Coronary artery (tissue), 2 donors: ENCODE measurements at places on chromosomes 6 and 20.

DNA sequence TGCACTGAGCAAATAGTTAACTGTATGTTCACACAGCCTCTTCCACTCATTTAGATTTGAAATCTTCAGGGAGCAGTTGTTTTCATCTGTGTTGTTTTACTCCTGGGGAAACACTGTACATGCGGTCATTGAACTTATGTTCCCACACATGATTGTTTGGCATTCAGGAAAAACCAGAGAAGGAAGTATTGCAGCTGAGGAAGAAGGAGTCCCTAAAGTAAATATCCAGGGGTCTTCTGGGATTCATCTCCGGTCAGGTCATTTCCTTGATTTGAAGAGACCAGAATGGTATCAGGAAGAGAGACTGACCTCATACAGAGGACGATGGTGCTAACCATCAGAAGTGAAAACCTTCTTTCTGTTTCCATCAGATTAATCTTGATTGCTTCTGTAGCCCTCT is 52.5 kb downstream of the DCBLD1 start:
- no peak for DNase-seq

DNA sequence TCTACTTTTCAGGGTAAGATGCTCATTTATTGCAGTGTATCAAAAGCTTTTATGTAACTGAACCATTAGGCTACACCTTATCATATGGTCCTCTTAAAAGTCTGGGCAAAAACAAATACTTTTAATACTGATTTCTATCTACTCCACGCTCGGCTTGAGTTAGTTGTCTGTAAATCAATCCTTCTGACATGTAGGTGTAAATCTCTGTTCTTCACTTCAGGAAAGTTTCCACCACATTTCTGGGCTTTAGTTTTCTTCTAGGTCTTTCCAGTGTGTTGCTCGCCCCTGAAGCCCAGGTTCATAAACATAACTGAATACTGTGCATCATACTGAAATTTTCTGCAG is 89.2 kb upstream of the RNF217 start:
- no peak for DNase-seq

DNA sequence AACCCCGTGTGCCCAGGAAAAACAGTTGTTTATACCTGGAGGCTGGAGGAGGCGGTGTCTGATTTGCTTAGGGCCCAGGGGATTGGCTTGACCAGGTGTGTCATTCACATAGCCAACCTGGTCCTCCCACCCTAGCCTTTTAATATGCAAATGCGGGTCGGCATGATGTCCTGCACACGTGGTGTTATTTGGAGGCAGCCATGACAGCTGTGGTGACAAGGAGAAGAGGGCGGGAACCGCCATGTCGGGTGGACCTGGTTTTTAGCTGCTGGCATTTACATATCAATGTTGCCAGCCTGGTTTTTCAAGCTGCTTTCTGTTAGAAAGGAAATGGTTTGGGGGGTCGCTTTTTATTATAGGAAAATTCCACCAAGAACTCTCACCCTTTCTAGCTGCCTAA is 291.4 kb upstream of the QKI start:
- DNase-seq, result no peak

DNA sequence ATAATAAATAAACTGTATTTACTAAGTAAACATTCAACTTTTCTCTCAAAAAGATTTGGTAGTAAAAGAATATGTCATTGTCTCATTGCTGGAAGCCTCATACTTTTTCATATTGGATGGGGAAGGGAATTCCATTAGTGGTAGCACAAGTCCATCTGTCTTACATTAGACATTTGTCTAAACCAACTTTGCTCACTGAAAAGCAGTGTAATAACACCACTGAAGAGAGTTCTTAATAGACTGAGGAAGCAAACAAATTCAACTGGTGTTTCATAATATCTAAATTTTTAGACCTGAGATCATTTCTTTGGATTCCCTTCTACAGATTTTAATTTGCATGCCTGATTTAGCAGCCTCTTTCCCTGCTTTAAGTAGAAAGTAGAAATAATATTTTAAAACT is 62.7 kb downstream of the PLCB1 start:
- DNase-seq, result no peak

DNA sequence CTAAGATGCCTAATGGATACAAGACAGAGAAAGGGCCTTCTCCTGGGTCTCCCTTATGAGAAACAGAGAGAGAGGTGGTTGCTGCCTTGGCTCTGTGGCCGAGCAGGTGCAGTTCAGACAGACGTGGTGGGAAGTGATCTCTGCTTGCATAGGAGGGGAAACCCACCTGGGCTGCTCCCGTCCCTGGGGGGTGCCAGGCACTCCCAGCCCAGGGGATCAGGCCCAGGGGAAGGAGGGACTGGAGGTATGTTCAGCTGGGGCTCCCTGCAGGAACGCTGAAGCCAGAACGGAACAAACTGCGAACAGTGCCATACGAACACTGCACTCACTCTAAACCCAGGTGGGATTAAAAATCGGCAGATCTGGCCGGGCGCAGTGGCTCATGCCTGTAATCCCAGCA is 35.7 kb upstream of the OVOL2 start:
- DNase-seq, result no peak

DNA sequence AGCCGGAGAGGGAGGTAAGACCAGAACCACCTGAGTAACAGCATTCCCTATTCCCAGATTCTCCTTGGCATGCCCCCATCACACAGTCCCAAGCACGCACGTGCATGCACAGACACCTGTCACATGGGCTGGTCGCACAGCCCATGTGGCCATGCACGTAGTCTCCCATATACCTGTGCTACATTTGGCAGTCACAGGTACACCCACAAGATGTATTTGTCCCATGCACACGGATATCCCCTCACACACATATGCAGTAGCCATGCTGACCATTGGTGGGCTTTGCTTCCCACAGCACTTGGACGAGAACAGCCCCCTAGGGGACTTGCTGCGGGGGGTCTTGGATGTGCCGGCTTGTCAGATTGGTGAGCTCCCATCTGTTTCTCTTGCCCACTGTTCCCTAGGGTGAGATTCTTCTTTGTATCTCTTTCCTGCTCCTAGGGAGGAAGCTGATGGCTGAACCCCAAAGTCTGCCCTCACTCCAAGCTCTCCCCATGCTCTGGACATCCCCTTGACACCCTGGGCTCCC is 31.9 kb downstream of the PLCG1 start:
- DNase-seq, result no peak

DNA sequence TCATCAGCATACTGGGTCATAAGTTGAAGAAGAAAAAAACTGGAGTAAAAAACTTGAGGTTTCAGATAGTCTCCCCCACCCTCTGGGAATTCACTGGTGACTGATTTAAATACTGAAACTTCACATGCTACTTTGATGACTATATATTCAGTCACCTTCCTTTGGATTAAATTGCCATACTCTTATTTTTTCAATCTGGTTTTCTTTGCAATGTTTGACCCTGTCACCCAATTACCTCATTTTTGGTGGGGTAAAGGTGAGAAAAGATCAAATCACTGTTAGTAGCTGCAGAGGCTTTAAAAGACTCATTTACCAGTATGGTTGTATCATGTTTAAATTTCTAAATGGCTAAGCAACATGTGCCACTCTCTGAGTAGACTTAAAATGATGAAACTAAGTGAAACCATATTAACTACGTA is 862.7 kb upstream of the FLRT3 start:
- no peak for DNase-seq

DNA sequence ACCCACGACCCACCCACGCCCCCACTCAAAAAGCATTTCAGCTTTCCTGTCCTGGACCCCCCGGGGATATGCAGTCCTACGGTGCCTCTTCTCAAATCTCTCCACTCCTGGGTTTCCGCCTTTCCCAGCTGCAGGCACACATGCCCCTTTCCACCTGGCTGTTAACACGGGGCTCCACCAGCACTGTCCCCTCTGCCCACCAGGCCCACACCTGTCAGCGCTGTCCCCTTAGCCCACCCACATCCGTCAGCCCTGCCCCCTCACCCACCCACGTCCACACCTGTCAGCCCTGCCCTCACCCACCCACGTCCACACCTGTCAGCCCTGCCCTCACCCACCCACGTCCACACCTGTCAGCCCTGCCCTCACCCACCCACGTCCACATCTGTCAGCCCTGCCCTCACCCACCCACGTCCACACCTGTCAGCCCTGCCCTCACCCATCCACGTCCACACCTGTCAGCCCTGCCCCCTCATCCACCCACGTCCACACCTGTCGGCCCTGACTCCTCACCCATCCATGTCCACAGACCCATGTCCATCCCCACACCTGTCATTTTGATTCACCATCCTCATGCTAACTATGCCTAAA is 11.6 kb downstream of the RNASET2 start:
- DNase-seq, result peak; percentile 36

- no peak for DNase-seq
Measured at GRCh38 chr6:170366248-170366960, 59.8 kb downstream of the FAM120B start.

GRCh38 chr20:24781418-24781980 is 167.6 kb upstream of the CST7 start:
- DNase-seq, result no peak

GRCh38 chr6:140581601-140582000 is 1207.2 kb upstream of the CITED2 start:
- no peak for DNase-seq

- DNase-seq, result no peak
Measured at GRCh38 chr20:34079818-34080217, 32.2 kb downstream of the EIF2S2 start.

GRCh38 chr6:147207351-147207750 is 3.1 kb downstream of the STXBP5 start:
- DNase-seq, result no peak

- DNase-seq, result no peak
Measured at GRCh38 chr20:49505518-49505917, 23.1 kb upstream of the KCNB1 start.

- no peak for DNase-seq
Measured at GRCh38 chr6:31558631-31559500, 11.5 kb downstream of the NFKBIL1 start.

DNA sequence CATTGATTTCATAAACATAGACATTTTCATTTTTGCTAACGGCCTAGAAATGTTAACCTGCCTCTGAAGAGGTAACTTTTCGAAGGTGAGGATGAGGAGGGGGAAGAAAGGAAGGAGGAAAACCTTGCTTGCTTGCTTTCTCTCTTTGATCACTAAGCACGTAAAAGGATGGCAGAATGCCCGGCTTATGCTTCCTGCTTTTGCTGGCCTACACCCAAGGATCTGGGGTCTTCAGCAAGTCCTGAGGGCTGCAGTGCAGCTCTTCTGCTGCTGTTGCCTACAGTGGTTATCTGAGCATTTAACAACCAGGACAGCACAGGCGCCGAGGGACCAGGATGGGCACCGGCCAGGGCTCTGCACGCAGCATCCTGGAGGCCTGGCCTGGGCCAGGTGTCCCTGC is 150.8 kb upstream of the TAB2 start:
- DNase-seq, result no peak

GRCh38 chr6:21341910-21342309 is 251.6 kb upstream of the SOX4 start:
- no peak for DNase-seq

DNA sequence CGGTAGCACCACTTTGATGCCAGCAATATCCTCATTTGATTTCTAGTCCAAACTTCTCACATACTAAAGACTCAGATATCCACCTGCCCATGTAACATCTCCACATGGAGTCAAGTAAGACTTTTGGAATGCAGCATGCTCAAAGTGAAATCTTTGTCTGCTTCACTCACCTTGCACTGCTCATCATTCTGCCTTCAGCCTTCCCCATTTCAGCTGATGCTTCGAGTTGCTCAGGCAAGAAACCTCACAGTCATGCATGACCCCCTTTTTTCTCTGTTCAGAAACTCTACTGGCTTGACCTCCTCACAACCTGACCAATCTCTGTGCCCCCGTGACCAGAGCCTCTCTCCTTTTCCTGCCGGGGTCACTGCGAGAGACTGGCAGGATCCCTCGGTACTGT is 41.0 kb upstream of the KIF25 start:
- no peak for DNase-seq

DNA sequence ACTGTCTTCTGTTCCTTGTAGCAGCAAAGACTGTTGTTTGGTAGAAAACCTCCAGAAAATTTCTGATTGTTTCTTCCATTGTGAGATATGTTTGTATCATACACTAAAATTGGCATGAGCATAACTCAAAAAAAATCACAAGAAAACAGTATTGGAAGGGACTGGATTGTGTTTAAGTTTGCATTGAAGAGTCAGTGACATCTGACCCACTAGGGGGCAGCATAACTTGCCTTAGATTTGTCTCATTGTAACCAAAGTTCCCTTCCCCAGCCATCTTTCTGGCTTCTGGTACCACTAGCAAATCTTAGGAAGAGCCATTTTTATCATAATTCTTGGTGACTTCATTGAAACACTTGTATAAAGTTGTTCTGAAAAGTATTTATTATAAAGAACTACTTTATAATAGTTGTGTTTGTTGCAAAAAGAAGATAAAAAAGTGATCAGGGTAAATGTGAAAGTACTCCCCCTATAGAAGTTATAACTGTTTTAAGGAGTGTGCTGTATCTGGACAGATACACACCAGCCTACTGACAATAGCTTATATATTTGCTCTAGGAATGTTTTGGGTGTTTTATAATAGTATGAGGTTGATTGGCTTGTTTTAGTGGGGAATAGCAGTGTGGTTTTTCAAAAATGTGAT is 7.7 kb downstream of the CSTF1 start:
- no peak for DNase-seq
